ENCODE measurements at places on chromosomes 4 and X. TPM values are rescaled to one million over a fixed set of nuclear protein-coding genes. Genes with fewer than 3 reads are reported as not detected.

STARD8 gene
- total RNA-seq, result 4.9 TPM

STATH gene
- not detected for total RNA-seq

DIAPH2 gene
- total RNA-seq, result 35.5 TPM

MSL3 gene
- 13.6 TPM for total RNA-seq

ERAS gene
- not detected for total RNA-seq

CDS1 gene
- 17.4 TPM for total RNA-seq

NALF2 gene
- total RNA-seq, result not detected

USP17L11 gene
- not detected for total RNA-seq

DNA sequence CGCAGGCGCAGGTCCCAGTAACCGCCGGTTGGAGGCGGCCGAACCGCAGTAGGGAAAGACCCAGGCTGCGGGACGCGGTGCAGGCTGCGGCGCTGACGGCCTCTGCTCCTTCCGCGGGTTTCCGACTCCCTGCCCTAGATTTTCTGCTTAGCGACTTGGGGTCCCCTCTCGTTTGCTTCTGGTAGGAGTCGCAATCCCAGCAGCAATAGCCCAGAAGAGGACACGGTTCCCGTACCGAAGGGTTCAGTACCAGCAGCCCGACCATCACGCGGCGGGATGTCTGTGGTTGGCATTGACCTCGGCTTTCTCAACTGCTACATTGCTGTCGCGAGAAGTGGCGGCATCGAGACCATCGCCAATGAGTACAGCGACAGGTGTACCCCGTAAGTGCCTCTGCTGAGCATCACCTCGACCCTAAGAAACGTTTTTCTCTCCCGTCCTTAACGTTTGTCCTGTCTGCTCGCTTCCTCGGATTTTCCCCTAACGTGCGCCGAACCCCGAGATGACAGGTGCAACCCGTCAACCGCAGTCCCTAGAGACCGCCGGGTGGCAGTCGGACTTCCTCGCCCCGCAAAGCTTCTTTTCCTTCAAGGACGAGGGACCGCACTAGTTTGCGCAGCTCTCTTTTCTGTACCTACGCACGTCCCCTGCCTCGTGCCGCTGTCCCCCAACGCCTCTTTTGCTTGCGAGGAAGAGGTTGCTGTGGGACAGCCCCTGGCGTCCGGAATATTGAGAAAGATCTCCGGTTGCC, at the start of gene HSPA4L:
Gene HSPA4L, plus strand, starts transcription at position 48 of the 751 bp plus-strand sequence. Its CDS starts 229 bp downstream, at position 277.
- DNase-seq, result peak; percentile 39

DNA sequence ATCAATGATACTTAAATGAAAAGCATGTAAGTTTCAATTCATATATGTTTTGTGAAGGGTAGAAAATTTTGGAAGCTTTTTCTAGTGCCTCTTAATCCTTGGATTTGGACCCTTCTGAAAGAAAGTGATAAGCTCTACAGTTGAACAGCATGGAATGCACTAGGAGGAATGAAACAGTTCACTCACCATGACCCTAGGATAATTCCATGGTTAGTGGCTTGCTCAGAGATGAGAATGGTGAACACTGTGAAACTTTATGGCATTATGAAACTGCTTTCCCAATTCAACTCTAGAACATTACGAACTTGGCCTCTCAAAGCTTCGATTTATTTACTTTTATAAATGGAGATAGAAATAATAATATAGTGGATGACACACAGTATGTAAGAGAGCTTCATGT, 88.9 kb upstream of the FAT4 start:
- DNase-seq, result no peak

DNA sequence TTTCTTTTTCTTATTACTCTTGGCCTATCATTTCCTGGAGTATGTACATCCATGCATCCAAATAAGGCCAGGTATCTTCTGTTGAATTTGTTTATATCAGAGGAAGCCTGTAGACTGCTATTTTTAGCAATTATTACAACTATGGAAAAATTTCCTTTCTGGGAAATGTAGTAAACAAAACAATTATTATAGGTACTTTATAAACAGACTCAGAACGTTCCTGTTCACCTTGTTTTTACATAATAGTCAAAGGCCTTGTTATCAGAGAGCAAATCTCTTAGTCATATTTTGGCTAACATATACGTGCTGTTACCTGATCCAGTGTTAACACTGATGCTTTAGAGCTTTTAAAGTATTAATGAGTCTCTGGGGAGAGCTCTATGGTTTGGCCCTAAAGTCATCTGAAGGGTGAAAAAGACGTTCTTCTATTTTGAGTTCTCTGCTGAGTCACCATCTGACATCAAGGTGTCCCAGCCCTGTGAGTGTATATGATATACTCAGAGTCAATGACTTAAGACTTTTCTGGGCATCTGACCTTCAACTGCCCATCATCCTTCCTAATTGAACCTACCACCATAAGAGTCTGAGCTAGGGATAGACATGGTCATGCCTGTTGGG, 7.3 kb downstream of the SPARCL1 start:
- peak; percentile 25 for DNase-seq

- DNase-seq, result no peak
These were observed 32.3 kb upstream of the PLAC8 start for GRCh38 chr4:83146841-83147240.

- DNase-seq, result peak; percentile 43
These were observed 214.8 kb downstream of the SLC4A4 start for GRCh38 chr4:71553605-71554004.

GRCh38 chrX:14504960-14505538, 24.3 kb upstream of the GLRA2 start:
- no peak for DNase-seq

DNA sequence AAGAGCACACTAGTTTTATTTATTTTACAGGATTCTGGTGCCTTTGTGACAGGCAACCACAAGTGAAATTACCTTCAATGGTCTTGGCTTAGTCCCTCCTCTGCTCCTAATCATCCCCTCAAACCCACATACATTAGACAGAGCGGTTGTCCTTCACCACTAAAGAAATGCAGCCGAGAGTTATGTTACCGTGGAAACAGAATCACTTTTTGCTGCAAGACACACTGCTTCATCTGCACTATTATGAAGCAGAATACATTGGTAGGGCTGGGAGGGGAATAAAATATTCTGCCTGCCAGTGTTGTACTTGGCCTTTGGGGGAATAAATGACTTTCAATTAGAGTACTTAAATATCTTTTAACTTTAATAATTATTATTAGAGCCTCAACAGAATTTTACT, 75.2 kb downstream of the ARHGEF38 start:
- DNase-seq, result no peak

- no peak for DNase-seq
These were observed 53.9 kb upstream of the RPS6KA3 start for GRCh38 chrX:20320461-20321159.

DNA sequence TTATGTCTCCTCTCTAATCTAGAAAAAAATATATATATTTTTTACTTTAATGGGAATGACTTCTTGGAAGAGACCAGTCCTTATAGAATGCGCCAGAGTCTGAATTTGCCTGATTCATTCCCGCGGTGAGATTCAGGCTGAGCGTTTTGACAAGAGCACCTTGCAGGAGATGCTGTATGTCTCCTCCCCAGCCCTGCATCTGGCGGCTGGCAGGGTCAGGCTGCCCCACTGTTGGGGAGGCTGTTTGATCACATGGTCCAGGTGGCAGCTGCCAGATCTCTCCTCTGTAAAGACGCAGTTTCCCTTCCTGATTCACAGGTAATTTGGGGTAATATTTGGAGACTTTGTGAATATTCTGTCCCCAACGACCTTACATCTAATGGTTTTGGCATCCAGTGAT, 9.7 kb downstream of the PDZD4 start:
- no peak for DNase-seq

DNA sequence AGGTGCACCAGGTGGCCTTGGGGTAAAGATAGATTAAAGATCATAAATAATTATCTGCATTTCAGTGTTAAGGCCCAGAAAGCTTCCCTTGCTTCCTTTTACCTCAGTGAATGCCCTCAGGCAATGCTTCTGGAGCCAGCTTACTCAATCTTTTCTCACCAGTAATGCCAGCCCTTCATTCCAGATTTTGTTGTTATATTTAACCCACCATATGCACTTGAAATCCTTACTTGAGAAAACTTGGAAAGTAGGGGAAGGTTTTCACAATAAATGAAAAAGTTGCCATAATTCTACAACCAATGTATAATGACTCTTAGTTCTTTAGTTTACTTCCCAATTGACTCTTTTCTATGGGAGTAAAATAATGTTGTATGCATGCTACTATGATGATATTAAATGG, 17.1 kb upstream of the PBDC1 start:
- DNase-seq, result no peak

- DNase-seq, result no peak
These were observed 224.1 kb downstream of the ARHGAP10 start for GRCh38 chr4:147955827-147956558.

GRCh38 chr4:17687237-17687857, 72.9 kb downstream of the MED28 start:
- DNase-seq, result no peak

Measured in stomach (tissue), 19 donors.